Kidney tubule cell (primary cell): ENCODE measurements at places on chromosomes 1 and 21.

- DNase-seq = no peak
Observed at GRCh38 chr1:246181241-246181640, 325.8 kb downstream of the SMYD3 start.

GRCh38 chr1:5916572-5917280 lies 75.5 kb downstream of the NPHP4 start:
- no peak for DNase-seq

DNA sequence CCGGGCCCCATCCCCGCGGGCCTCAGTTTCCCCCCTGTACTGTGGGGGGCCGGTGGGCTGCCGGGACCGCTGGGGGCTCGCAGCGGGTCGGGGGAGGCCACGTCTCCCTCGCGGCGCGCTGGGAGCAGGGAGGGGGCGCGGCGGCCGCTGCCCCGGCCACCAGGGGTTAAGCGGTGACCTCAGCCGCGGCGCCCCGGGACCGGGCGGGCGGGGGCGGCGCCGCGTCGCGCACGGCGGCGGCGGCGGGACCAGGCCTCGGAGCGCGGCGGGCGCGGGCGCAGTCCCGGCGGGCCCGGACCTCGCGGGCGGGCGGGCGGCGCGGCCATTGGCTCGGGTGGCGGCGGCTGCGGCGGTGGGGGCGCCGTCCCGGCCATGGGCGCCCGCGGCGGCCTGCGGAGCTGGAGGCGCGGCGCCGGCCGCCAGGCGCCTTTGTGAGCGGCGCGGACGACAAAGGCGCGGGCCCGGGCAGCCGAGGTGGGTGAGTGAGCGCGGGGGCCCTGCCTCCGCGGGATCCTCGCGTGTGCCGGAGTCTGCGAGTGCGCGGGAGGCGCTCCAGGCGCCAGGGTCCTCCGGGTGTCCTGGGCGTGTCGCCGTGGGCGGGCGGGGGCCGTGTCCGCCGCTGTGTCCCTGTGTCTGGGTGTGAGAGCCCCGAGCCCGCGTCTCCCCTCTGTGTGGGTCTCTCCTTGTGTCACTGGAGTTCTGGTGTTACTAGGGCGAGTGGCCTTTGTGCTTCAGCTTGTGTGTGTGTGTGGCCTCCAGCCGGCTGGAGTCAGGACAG lies at the start of gene ARHGEF10L:
Gene ARHGEF10L, plus strand, starts transcription at position 222 of the 778 bp plus-strand sequence. CDS start 40,898 bp downstream, outside the sequence.
- DNase-seq = peak; percentile 41

GRCh38 chr1:21149855-21150432 lies 26.8 kb downstream of the EIF4G3 start:
- peak; percentile 91 for DNase-seq

GRCh38 chr1:185862235-185862634 lies 128.0 kb downstream of the HMCN1 start:
- no peak for DNase-seq

DNA sequence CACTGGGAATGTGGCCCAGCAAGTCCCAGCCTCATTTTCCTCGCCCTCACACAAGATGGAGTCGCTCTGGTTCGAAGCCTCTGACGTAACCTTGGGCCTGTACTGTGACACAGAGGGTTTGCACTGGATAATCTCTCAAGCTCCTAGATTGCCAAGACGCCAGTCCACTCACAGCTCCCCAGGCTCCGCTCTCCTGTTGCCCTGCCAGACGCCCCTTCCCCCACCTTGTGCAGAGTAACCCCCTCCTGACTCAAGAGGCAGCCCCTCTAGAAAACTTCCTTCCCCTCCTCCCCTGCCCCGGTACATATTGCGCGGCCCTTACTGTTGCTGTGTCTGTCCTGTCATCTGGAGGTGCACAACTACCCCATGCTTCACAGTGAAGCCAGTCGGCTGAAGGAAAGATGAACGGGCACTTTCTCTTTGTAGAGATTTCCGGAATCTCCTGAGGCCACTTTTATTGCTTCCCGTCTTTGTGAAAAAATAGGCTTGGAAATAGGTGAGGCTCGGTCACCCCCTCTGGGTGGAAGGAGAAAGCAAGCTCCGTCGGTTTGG lies 981 bp upstream of the KIAA1614 start:
- peak; percentile 39 for DNase-seq

GRCh38 chr1:25037174-25038074 lies 107.3 kb upstream of the RUNX3 start:
- DNase-seq = peak; percentile 37

DNA sequence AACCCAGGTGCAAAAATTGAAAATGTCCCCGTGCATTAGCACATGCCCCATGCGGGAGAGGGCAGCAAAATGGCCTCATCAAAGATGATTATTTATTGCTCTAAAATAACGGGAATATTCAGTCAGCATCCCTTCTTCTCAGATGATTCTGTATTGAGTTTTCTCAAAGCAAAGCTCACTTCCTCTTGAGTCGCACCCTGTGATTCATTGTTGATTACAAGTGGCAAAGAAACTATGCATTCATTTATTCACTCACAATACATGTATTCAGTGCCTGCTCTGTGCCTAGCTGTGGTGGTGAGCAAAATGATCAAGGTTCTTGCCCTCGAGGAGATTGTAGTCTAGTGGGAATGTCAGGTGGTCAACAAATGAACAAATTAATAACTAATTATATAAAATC lies 226.0 kb upstream of the KAZN start:
- DNase-seq = peak; percentile 51

GRCh38 chr1:151546011-151546925 lies 6.2 kb downstream of the TUFT1 start:
- no peak for DNase-seq

DNA sequence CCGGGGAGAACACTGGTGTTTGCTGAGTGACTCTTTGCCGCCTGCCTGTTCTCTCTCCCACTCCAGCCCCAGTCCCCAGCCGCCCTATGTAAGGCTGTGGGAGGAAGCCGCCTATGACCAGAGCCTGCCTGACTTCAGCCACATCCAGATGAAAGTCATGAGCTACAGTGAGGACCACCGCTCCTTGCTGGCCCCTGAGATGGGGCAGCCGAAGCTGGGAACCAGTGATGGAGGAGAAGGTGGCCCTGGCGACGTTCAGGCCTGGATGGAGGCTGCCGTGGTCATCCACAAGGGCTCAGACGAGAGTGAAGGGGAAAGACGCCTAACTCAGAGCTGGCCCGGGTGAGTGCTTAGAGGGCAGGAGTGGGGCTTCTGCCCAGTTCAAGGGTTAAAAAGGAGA lies 8.2 kb downstream of the BSND start:
- DNase-seq = no peak

DNA sequence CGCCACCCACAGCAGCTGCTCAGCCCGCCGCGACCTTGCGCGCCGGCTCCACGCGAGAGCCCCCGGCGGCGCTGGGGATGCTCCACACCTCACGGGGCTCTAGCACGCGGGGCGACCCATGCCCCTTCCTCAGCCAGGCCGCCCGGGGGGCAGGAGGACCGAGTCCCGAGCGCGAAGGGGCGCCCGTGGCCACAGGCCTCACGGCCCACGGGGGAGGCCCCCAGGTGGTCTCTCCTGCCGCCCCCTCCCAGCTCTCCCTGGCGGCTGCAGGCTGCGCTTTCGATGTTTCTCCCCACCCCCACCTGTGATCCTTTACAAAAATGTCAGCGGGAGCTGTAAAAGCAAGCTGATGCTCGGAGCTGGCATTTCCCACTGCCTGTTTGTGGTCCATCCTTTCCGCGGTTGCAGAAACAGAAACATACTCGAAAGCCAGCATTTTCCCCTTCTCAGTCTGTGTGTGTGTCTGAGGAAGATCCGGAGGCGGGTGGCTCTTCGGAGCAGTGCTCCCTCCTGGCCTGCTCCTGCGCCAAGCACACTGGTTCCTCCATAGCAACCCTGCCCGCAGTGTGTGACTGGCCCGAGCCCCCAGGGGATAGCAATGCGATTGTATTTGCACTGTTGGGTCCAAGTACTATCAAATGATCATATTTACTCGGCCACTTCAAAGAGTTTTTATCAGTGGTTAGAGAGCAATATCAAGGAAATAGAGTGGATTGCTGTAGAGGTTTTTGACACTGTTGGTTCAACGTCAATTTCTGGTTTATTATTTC lies 2.1 kb downstream of the KIF26B start:
- peak; percentile 30 for DNase-seq

GRCh38 chr1:181140398-181140797 lies 51.9 kb downstream of the IER5 start:
- DNase-seq = no peak

GRCh38 chr1:178798232-178798861 lies 72.5 kb downstream of the ANGPTL1 start:
- DNase-seq = no peak

- no peak for DNase-seq
Observed at GRCh38 chr1:119046785-119047438, 58.8 kb upstream of the TBX15 start.

GRCh38 chr1:159970932-159971342 lies 16.9 kb upstream of the SLAMF9 start:
- DNase-seq = no peak

GRCh38 chr1:2212532-2213491 lies 15.3 kb upstream of the SKI start:
- peak; percentile 95 for DNase-seq

- no peak for DNase-seq
Observed at GRCh38 chr1:84941843-84942242, 48.8 kb upstream of the LPAR3 start.

DNA sequence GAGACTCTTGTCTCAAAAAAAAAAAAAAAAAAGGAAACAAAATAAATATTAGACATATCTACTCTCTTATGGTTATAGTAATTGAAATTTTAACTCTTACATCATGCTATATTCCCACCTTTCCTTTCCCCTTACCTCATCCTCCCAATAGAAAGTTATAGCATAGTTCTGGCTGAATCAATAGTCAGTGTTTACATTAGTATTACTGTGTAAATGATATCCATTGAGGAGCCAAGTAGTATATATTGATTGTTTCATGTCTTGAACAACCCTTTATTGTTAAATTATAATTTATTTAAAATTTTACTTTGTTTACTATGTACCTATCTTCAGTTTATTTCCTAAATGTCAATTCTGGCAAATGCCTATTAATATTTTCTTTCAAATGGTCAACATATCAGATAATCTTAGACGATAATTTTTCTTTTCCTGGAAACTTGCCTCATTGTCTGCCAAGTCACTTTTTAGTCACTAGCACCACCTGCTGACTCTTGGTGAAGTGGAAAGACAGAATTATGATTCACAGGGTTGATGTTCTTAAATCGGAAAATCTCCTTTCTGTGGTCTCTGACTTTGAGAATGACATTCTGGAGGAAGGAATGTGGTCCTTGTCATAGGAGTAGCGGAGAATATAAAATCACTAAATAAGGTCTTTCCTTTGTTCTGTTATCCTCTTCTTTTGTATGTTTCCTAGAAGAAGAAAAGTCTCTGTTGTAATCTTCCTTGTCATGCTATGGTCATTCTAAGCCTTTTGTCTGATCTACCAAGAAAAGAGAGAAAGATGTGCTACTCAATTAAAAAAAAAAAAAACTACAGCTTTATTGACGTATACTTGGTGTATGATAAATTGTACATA lies 8.6 kb downstream of the HJV start:
- DNase-seq = peak; percentile 84

DNA sequence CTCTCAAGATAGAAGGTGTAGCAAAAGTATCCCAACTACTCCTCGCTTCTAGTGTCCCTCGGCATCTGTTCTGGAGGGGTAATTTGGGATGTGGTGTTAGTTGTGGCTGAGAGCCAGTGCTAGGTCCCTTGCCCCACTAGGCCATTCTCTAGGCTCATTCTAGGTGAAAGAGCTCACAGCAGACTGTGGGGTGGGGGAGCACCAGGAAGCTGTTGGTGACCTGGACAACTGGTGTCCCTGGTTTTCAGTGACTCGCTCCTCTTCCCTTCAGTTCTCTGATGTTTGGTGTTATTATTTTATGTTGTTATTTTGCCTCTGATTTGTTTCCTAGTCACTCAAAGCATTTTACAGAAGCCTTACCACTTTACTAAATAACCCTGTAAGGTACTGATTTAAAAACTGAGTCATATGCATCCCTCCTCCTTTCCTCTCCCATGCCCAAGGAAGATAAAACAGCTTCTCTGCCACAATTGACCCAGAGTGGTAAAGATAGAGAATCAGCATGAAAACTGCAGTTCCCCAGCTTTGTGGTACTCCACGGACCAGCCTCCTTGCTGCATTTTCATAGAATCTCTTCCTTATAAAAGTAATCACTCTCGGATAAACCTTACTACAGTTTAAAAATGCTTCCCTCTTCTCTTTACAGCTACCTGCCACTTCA lies 14.1 kb downstream of the DYRK3 start:
- peak; percentile 43 for DNase-seq

DNA sequence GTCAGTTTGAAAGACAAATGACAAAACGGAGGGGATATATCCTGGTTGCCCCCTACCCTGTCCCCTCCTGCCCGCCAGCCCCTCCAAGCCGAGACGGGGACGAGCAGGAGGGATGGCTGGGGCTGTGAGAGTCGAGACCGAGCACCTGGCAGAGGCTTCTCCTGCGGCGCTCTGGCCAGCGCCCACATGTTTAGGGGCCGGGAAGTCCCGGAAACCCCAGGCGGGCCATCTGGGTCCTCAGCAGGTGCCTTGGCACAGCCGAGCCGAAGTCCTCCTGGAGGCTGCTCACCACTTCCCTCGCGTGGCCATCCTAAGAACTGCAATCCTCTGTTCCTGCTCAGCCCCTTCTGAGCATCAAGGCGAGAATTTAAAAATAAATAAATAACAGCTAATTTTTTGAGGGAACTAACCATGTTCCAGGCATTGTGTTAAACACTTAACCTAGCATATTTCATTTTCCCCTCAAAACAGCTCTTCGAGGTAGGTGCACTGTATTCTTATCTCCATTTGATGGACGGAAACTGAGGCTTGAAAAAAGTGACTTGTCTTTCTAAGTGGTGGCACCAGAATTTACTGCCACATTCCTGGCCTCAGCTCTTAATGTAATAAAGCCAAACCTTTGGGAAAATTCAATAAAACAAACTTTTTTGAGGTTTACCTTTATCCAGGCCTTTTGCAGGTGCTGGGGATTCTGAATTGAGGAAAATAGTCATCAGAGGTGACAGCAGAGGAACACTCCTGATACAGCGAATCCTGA lies 3.5 kb upstream of the RIMS3 start:
- DNase-seq = peak; percentile 75

- no peak for DNase-seq
Observed at GRCh38 chr1:74403606-74404005, 108.8 kb downstream of the LRRC53 start.

GRCh38 chr1:154575147-154575927 lies 7.8 kb downstream of the CHRNB2 start:
- DNase-seq = no peak

GRCh38 chr1:196960854-196961253 lies 16.5 kb upstream of the CFHR5 start:
- DNase-seq = no peak

- no peak for DNase-seq
Observed at GRCh38 chr1:92203105-92203504, 14.6 kb upstream of the C1orf146 start.

DNA sequence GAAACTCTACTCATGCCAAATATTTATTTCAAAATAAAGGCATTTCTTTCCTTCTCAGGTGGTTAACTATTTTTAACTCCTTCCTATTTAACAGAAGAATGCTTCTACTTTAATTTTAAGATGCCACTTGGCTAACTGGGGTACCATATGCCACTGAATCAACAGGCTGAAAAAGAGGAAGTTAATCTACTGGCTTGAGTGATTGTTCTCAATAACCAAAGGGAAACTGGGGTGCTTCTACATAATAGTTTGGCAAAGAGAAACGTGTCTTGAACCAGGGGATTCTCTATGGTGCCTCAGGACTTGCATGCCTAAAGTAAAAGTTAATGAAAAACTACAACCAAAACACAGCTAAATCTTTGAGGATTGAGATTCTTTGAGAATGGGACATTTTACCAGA lies 142.6 kb downstream of the DENND1B start:
- DNase-seq = no peak
